Stimulated activated CD4-positive, alpha-beta T cell treated with anti-CD3 and anti-CD28 coated beads, Interleukin-1b, Interleukin-23, amount 100 ng/mL, for 24 hours (primary cell): ENCODE measurements at places on chromosomes 3 and 15.
A peak's percentile ranks its signal among the peaks of the same experiment; 100 is the strongest.

- DNase-seq, result no peak
Observed at GRCh38 chr15:65008983-65009382, 19.3 kb upstream of the SPG21 start.

- no peak for DNase-seq
Observed at GRCh38 chr3:78994174-78995027, 773.4 kb downstream of the ROBO1 start.

DNA sequence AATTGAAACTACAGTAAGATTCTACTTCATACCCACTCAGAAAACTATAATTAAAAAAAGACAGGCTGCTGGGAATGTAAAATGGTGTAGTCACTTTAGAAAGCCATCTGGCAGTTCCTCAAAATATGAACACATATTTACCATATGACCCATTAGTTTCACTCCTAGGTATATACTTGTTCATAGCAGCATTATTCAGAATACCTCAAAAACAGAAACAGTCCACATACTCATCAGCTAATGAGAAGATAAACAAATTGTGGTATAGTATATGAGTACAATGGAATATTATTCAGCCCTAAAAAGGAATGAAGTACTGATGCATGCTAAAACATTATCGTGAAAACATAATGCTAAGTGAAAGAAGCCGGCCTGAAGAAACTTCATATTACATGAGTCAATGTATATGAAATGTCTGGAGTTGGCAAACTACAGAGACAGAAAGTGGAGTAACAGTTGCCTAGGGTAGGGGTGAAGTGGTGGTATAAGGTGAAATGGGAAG, 23.8 kb downstream of the WDR53 start:
- DNase-seq, result no peak

GRCh38 chr3:10515396-10515795, 10.0 kb upstream of the ATP2B2 start:
- DNase-seq, result no peak

DNA sequence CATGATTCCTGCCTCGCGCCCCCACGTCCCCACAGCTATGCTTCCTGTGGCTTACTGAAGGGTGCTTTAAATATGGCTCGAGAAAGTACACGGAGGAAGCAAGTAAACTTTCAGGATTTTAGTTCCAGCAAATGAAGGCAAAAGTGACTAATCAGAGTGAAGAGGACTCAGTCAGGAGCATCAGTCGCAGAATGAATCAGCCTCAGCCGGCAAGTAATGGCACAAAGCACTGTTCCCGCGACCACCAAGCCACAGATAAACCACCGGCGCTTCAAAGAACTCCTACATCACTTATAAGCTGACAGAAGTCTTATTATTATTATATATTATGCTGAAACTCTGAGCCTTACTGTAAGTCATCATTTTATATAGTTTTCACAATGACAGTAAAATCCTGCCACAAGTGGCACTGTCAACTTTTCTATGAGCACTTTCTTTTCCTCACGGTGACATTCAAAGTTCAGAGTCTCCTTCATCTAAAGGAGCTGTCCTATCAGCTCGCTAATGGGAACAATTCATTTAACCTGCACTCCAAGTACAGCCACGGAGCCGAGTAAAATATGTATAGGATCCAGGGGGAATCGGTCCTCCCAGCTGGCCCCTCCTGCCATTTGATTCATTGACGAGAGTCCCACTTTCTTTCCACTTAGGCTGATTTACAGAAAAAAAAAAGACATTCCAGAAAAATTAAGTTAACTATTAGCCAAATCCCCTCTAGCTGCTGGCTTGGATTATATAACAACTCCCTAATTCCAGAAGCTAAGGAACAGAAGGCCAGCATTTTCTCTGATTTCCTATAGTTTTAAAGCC, 217.0 kb upstream of the ICE2 start:
- peak; percentile 69 for DNase-seq

- no peak for DNase-seq
Observed at GRCh38 chr3:42165211-42165610, 74.1 kb downstream of the TRAK1 start.

- no peak for DNase-seq
Observed at GRCh38 chr3:56938530-56938929, 121.9 kb upstream of the SPATA12 start.

- DNase-seq, result no peak
Observed at GRCh38 chr3:194675680-194676079, 3.7 kb upstream of the LSG1 start.

GRCh38 chr15:42138411-42138810, 18.0 kb downstream of the PLA2G4F start:
- no peak for DNase-seq

DNA sequence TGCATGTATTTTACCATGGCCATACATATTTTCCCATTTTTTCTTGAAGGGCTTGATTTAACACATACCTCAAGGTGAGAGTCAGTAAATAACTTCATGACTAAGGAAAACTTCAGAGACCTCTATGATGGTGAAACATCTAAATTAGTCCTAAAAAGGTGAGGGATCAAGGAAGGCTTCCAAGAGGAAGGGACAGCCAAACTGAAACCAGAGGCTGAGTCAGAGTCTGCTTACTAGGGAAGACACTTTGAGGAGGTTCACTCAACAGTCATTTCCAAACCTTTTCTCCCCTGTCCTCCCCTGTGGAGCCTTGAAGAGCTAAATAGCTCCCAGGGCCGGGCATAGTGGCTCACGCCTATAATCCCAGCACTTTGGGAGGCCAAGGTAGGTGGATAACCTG, 206.6 kb downstream of the SHQ1 start:
- no peak for DNase-seq

DNA sequence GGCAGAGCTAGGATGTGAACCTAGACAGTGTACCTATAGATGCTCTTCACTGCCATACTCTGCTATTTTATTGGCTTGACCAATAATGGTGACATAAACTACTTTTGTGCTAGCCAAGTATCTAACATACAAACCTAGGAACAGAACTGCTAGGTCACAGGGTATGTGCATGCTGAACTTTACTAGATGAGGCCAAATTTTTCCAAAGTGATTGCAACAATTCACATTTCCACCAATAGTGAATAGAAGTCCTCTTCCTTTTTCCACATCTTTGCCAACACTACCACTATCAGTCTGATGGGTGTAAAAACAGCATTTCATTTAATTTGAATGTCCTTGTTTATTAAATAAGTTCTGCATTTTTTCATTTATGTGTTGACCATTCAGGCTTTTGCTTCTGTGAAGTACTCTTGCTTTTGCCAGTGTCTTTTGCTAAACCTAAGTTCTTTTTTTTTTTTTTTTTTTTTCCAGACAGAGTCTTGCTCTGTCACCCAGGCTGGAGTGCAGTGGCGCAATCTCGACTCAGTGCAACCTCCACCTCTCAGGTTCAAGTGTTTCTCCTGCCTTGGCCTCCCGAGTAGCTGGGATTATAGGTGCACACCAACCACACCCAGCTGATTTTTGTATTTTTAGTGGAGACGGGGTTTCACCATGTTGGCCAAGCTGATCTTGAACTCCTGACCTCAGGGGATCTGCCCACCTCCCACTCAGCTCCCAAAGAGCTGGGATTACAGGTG, 54.1 kb downstream of the DCAF1 start:
- no peak for DNase-seq

DNA sequence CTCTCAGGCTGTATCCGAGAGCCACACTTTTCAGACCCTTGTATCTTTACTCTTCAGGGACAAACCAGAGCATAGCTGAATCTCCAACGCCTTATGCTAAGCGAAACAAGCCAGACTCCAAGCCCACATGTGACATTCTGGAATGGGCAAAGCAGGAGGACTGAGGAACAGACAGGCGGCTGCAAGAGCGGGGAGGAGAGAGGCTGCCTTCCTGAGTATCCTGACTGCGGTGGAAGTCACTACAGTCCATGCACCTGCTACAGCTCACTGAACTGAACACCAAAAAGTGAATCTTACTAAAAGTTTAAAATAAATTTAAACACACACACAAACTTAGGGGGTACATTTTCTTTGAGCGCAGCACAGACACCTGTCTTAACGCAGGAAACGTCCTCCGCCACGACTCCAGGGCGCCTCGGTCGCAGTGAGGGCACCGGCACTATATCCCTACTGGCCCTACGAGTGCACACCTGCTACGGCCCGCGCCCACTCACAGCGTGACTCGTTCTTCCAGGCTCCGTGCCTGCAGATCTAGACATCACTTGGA, 1.4 kb downstream of the CYFIP1 start:
- DNase-seq, result no peak

DNA sequence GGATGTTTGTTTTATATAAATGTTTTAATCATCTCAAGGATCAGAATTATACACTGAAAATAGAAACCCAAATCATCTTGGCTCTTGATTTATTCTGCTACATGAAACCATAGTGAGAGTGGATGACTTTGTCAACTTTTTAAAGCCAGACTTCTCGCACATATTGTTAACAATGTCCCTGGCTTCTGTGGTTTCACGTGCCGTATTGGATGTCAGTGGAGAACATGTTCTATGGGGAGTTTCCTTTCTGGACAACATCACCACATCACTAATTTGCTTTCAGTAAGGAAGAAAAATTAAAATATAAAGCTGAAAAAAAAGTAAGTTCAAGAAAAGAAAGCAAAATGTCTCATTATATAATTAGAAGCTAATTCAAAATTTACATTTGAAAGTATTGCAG, 297.1 kb upstream of the MME start:
- no peak for DNase-seq

GRCh38 chr15:40785814-40786213, 16.0 kb downstream of the C15orf62 start:
- DNase-seq, result no peak

GRCh38 chr15:66483131-66483566, 14.4 kb downstream of the SNAPC5 start:
- no peak for DNase-seq

- no peak for DNase-seq
Observed at GRCh38 chr3:177055605-177056571, 141.4 kb downstream of the TBL1XR1 start.

DNA sequence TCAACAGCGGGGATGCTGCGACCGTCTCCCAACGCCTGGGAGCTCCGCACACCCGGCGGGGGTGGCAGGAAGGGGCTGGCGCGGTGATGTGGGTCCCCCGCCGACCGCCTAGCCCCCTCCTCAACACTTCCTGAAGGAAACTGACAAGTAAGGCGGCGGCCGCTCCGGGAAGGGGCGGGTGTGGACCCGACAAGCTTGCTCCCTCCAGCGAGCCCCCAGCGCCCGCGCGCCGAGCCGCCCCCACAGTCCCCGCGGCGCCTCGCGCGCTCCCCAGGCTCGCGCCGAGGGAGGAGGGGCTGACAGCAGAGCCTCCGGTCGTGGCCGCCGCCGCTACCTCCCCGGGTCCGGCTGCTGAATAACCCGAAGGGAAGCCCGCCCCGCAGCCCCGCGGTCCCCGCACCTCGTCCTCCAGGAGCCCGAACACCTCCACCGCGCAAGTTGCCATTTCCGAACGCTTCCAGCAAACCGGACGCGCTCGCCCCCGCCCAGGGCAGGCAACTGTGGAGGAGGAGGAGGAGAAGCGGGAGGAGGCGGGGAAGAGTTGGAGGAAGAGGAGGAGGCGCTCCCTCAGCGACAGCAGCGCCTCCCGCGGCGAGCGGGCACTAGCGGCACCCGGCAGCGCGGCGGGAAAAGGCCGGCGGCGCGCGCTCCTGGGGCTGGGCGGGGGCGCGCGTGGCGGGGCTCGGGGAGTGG, at the start of gene NEDD4:
TSS of gene NEDD4 (minus strand) at position 502 of the 693 bp plus-strand sequence. CDS start at position 445, 57 bp downstream.
- DNase-seq, result peak; percentile 47

DNA sequence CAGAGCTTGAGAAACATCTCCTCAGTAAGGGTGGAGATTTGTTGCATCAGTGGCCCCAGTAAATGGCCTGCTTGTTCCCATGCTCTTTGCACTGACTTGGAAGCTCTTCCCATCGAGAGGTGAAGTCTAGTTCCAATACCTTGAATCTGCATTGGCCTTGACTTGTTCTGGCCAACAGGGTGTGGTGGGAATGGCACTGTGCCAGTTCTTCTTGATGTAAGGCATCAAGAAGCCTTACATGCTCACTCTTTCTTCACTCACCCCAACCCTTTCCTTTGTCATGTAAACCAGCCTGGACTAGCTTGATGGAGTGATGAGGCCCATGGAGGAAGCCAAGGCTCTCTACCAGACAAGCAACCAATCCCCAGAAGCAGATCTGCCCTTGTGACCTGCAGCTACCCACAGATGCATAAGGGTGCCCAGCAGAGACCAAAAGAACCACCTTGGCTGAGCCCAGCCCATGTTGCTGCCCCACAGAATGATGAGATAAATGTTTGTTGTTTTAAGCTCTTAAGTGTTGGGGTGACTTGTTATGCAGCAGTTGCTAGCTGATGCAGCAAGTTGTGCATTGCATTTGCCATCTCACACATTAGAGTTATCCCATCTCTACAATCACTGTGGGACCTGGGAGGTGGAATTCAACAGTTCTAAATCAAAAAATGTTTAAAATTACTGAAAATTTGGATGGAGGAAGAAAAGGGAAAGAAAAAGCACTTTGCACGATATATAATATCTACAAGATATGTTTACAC, 11.1 kb upstream of the MGLL start:
- DNase-seq, result no peak

- DNase-seq, result no peak
Observed at GRCh38 chr3:150033721-150034120, 63.0 kb upstream of the PFN2 start.

GRCh38 chr15:39621210-39621609, 40.3 kb downstream of the THBS1 start:
- no peak for DNase-seq

- no peak for DNase-seq
Observed at GRCh38 chr3:106299300-106300098, 430.7 kb upstream of the CBLB start.

GRCh38 chr3:72953325-72953956, 43.2 kb upstream of the PPP4R2 start:
- no peak for DNase-seq

DNA sequence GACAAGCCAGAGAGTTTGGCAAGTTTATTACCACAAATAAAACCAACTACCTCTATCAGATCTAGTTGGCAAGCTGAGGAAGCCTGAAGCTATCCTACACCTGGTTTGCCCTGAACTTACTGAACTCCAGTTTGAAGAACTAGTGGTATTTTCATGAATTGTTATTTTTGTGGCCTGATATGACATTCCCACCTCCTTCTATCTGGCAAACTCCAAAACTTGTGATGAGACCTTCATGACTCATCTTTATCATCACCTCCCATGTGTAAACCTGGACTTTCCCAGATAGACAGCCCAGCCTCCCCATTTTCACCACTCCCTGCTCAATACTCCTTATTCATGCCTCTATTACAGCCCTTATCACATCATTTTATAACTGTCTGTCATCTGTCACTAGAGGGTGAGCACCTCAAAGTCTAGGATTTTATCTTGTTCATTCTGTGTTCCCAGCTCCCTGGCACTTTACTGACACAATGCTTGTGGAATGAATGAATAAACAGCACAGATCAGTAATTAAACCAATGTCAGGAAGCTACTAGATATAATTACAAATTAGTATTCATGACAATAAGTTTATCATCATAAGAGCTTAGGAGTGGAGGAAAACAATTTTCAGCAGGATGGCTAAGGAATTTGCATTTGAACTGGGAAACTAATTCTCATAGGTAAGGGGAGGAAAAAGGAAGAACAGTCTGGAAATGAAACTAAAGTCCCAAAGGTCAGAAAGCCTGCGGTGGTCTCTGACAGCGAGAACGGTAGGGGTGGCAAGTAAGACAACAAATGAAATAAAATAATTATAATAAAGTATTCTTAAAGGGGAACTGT, 13.2 kb upstream of the TRANK1 start:
- DNase-seq, result no peak
